Osteoblast (primary cell): ENCODE measurements at places on chromosomes 4 and X.
A peak's percentile ranks its signal among the peaks of the same experiment; 100 is the strongest.

DNA sequence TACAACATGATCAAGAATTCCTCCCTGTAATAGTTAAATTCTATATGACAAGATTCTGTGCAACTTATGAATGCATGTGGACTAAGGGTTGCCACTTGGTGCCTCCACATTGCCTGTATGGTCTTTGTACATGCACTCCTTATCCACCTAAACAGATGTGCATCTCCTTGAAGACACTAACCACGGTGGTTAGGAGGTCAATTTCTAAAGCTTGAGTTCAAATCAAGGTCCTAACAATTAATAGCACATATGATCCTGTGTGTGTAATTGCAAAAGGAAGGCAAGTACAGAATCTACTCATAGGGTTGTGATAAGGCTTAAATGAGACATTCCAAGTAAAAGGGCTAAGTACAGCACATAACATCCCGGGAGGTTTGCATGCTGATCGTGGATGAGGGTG, 1.5 kb upstream of the IL21 start:
- peaks cover 8% of the 10 kb centered on the region for H3K4me1 ChIP-seq
- H3K36me3 ChIP-seq = no peaks in the 10 kb centered on the region
- DNase-seq = no peak
- H3K4me3 ChIP-seq = no peak overlapping the region

GRCh38 chrX:122091571-122091970, 1044.2 kb downstream of the GLUD2 start:
- DNase-seq = no peak
- H3K27ac ChIP-seq = no peak overlapping the region
- no peak overlapping the region for H3K4me3 ChIP-seq
- H3K4me1 ChIP-seq = no peaks in the 10 kb centered on the region
- H3K36me3 ChIP-seq = no peaks in the 10 kb centered on the region

- no peak overlapping the region for H3K4me3 ChIP-seq
- H3K36me3 ChIP-seq = no peaks in the 10 kb centered on the region
- H3K4me1 ChIP-seq = no peaks in the 10 kb centered on the region
- no peak overlapping the region for H3K27ac ChIP-seq
- DNase-seq = no peak
- H3K27me3 ChIP-seq = peaks cover 37% of the 10 kb centered on the region
These were observed 4.8 kb upstream of the CXCL13 start for GRCh38 chr4:77600521-77601451.

- no peaks in the 10 kb centered on the region for H3K4me1 ChIP-seq
- peaks cover 36% of the 10 kb centered on the region for H3K36me3 ChIP-seq
- DNase-seq = no peak
- no peaks in the 10 kb centered on the region for H3K27me3 ChIP-seq
These were observed 17.9 kb upstream of the ADD1 start for GRCh38 chr4:2825740-2826139.

- no peaks in the 10 kb centered on the region for H3K27me3 ChIP-seq
- H3K4me3 ChIP-seq = peak overlapping the region; percentile 58
- H3K4me1 ChIP-seq = peaks cover 16% of the 10 kb centered on the region
- no peaks in the 10 kb centered on the region for H3K36me3 ChIP-seq
These were observed 24.1 kb upstream of the PBDC1 start for GRCh38 chrX:76148753-76149152.

DNA sequence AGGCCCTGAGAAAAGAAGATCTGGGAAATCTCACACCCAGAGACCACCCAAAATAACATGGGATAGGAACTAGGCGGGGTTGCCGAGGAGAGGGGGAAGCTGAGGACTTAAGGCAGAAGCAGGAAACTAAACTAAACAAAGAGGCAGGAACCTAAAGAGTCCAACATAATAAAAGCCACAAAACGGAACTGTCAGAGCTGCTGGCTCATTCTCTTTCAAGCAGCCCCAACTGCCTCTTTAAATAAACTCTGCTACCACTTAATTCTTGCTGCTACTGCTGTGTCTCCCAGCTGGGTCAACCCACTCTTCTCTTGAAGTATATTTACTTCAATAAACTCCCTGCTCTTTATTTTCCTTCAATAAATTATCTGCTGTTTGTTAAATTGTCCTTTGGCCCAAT, 44.5 kb downstream of the MAGEB16 start:
- no peaks in the 10 kb centered on the region for H3K36me3 ChIP-seq
- H3K27me3 ChIP-seq = no peaks in the 10 kb centered on the region
- H3K4me3 ChIP-seq = no peak overlapping the region
- H3K27ac ChIP-seq = no peak overlapping the region
- no peaks in the 10 kb centered on the region for H3K4me1 ChIP-seq
- no peak for DNase-seq

- H3K27me3 ChIP-seq = peaks cover 3% of the 10 kb centered on the region
- no peaks in the 10 kb centered on the region for H3K36me3 ChIP-seq
- H3K27ac ChIP-seq = no peak overlapping the region
- DNase-seq = no peak
- no peaks in the 10 kb centered on the region for H3K4me1 ChIP-seq
These were observed 169.7 kb downstream of the COL4A6 start for GRCh38 chrX:108268434-108269080.

DNA sequence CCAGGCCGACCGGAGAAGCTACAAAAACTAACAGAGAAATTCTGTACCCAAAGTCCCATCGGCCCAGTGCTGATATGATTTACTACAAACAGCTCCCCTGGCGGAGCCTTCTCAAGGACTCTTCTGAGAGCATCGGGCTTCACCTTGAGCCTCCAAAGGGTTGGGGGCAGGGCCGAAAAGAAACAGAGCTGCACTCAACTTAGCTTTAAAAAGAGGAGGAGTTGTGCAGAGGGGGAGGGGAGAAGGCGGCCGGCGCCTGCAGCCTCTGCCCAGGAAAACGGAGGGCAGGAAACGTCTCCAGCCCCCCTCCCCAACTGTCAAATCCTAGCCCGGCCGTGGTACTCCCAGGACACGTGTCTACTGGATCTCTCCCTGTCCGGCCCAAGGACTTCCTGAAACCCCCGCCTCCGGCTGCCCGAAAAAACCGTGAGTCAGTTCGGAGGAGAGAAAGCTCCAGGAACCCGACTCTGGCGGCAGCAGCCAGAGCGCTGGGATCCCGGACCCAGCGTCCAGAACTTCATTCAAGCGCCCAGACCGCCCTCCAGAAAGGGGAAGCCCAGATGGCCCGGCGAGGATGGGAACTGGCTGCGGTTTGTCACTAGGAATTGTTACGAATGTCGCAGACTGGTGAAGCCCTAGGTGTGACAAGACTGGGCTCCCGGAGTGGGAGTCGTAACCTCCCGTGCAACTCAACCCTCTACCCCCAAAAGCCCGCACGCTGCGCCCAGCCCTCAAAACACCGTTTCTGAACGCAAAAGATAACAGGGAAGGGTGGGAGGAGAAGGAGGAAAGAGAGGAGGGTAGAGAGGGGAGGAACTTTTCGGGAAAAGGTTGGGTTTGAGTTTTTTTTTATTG, 973 bp downstream of the ADAMTS3 start:
- H3K27ac ChIP-seq = peak overlapping the region; percentile 28
- peak; percentile 92 for DNase-seq
- no peaks in the 10 kb centered on the region for H3K36me3 ChIP-seq
- peaks cover 7% of the 10 kb centered on the region for H3K27me3 ChIP-seq
- H3K4me1 ChIP-seq = peaks cover 9% of the 10 kb centered on the region
- peak overlapping the region; percentile 74 for H3K4me3 ChIP-seq
